ENCODE measurements at places on chromosomes 5 and 9. TPM values are rescaled to one million over a fixed set of nuclear protein-coding genes. Genes with fewer than 3 reads are reported as not detected.

Gene ZCCHC10
- 19.8 TPM for polyA plus RNA-seq

Gene SPACA9
- polyA plus RNA-seq: 6.6 TPM

Gene CCDC180
- 3.4 TPM for polyA plus RNA-seq

Gene GCNT4
- 3.2 TPM for polyA plus RNA-seq

Gene LPAR1
- polyA plus RNA-seq: 42.0 TPM

Gene CTNNA1
- polyA plus RNA-seq: 170 TPM

Gene SLC9A3
- polyA plus RNA-seq: 2.8 TPM

All from urinary bladder (tissue), 4 donors.